ENCODE measurements at places on chromosomes 2 and 18. TPM values are rescaled to one million over a fixed set of nuclear protein-coding genes. Genes with fewer than 3 reads are reported as not detected.

The RNF152 gene
- 31.9 TPM for total RNA-seq

The MOGAT1 gene
- total RNA-seq = not detected

The GLI2 gene
- 0.26 TPM for total RNA-seq

The FAM110C gene
- 9.2 TPM for total RNA-seq

The MC5R gene
- not detected for total RNA-seq

The GPD2 gene
- total RNA-seq = 52.1 TPM

The SATB2 gene
- total RNA-seq = 1.6 TPM

The TCF4 gene
- total RNA-seq = 10.0 TPM

Data from bronchial epithelial cell (primary cell).